Urothelium cell line (cell line): ENCODE measurements at places on chromosomes 3 and 15.

- no peak for DNase-seq
These were observed 1.4 kb downstream of the FOXP1 start for GRCh38 chr3:71582036-71582611.

DNA sequence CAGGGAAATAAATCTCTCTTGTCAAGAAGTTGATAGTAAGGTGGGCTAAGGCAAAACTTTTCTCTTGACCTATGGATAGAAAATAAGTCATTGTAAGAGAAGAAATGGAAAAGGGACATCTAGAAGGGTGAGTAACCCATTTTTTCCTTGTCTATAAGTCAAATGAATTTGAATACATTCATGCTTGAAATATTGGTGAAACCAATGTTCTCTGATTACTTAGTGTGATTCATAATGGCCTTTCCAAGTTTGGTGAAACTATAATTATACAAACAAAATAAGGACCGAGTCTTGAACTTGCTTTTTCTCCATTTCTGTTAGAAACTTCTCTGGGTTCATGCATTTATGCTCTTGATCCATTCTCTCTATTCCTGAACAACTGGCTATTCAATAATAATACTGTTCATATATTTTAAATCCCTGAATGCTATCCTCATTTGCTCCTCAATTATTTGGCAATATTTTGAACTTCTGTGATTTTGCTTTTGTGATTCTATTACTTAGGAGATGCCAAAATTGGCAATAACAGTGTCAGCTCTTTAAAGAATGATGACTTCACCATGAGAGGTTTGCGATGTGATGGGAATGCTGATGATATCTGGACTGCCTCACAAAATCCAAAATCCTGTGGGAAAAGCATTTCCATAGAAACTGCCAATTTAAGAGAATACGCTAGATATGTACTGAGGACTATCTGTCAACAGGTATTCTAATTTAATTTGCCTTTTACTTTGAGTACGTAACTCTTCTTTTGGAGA is 12.3 kb downstream of the P2RY12 start:
- no peak for DNase-seq

DNA sequence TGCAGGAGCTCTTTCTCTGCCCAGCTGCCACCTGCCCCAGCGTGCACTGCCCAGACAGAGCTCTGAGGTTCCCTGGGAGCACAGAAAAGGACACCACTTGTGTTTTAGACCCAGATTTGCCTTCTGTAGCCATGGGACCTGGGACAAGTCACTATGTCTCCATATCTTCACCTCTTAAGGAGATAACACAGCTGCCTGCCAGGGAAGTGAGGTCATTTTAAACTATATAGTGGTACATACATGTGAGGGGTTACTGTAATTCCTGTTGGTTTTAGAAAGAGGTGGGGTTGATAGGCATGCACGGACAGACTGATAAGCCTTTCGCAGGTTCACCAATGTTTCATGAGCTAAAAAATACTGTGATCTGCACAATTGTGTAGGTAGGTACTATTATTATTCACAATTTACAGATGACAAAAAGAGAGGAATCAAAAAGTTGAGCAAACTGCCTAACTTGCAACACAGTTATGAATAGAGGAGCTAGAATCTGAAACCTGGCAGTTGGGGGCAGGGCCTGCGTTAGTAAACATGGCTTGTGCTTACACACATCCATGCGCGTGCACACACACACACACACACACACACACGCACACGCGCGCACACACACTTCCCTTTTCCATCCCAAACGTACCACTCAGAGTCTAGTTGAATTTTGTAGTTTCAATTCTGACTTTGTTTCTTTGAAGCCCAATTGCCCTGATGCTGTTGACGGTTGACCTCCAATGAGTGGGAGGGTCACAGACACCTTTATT is 193.6 kb downstream of the FAM43A start:
- DNase-seq: no peak

DNA sequence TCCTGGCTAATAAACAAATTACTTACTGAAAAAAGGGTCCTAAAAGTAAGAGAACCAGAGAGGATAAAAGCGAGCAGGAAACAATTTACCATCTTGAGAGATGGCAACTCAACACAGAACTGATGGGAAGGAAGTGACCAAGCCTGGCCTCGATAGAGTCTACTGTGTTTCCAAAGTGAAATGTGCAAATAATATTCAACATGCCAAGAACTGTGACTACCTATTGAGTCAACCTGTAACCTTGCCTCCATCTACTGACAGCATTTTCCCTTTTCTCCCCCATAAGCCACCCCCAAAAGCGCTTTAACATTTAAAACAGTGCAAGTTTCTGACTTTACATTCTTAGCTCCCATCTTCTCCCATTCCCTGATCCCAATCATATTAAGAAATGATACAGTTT is 75.4 kb upstream of the PSMD6 start:
- no peak for DNase-seq
